ENCODE measurements at places on chromosomes 6 and 20. TPM values are rescaled to one million over a fixed set of nuclear protein-coding genes. Genes with fewer than 3 reads are reported as not detected.
A peak's percentile ranks its signal among the peaks of the same experiment; 100 is the strongest.

COL9A1 gene
- total RNA-seq, result 0.33 TPM

- DNase-seq, result no peak
Measured at GRCh38 chr6:144519426-144519825, 234.3 kb downstream of the UTRN start.

TMEM74B gene
- total RNA-seq, result 0.83 TPM

- no peak for DNase-seq
Measured at GRCh38 chr6:12436683-12437082, 146.5 kb downstream of the EDN1 start.

DNA sequence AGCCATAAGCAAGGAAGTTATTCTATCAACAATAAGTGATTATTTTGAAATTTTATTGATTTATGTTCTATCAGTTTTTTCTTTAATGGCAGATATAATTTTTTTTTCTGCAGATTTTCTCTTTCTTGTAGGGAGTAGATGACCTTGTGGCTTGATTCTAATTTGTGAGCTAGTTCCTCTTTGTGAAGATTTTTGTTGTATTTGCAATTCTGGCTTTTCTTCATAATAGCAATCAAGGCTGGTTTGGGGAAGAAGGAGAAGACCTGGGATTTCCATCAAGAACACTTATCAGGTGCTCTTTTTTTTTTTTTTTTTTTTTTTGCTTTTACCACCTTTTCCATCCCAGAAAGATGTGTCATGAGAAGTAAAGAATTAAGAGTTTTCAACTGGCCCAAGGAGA is 324.2 kb upstream of the MAN1A1 start:
- no peak for DNase-seq

- DNase-seq, result no peak
Measured at GRCh38 chr20:46582648-46583047, 32.2 kb upstream of the OCSTAMP start.

GRCh38 chr20:47127546-47127945 is 229.0 kb downstream of the ZMYND8 start:
- DNase-seq, result no peak

DNA sequence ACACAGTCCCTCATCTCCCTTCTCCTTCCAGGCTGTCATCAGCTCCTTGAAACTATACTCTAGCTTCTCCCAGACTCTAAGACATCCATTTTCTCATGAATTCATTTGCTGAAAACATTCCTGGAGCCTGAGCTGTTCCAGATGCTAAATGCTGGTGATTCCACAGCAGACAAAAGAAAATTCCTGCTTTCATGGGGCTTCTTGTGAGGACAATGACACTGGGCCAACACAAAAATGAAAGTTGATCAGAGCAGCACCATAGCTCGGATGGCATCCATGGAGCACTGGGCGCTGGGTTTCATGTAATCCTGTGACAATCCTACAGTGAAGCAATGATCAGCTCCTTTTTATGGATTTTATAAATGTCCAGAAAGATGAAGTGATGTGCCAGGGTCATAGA is 47.4 kb upstream of the STX16 start:
- no peak for DNase-seq

DNA sequence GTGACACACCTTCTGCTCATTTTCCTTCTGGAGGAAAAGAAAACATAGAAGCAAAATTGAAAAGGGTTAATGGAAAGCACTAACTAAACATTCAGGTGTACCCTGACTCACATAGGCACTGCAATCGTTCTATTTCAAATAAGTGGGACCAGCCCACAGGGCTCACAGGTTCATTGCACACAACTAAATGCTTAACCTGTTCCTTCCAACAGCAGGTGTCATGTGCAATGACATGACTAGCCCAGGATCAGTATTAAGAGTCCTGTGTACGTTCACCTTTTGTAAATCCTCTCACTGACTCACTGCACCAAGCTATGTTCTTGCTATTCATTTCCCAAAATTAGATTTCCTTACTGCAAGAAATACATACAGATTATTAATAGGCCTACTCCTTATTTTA is 151.3 kb downstream of the GMPR start:
- no peak for DNase-seq

- no peak for DNase-seq
Measured at GRCh38 chr6:25025248-25025918, 89.6 kb upstream of the RIPOR2 start.

BTNL2 gene
- total RNA-seq, result not detected

DNA sequence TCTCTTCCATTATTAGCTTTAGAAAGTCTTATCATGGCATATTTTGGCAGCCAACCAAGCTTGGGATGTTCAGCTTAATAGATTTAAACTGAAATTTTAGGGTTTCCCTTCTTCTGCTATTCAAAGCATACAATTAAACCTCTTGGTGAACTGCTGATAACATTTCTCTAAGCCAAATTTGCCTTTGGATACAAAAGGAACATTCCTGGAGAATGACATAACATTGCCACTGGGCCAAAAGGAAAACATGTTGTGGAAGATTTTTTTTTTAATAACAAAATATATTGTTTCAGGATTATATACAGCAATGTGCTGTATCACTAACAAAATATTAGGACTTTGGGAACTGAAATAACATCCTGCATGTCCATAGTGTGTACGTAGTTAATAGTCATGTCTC is 215.1 kb upstream of the TBX18 start:
- no peak for DNase-seq

GRCh38 chr20:53839423-53840176 is 230.8 kb downstream of the BCAS1 start:
- no peak for DNase-seq

DNA sequence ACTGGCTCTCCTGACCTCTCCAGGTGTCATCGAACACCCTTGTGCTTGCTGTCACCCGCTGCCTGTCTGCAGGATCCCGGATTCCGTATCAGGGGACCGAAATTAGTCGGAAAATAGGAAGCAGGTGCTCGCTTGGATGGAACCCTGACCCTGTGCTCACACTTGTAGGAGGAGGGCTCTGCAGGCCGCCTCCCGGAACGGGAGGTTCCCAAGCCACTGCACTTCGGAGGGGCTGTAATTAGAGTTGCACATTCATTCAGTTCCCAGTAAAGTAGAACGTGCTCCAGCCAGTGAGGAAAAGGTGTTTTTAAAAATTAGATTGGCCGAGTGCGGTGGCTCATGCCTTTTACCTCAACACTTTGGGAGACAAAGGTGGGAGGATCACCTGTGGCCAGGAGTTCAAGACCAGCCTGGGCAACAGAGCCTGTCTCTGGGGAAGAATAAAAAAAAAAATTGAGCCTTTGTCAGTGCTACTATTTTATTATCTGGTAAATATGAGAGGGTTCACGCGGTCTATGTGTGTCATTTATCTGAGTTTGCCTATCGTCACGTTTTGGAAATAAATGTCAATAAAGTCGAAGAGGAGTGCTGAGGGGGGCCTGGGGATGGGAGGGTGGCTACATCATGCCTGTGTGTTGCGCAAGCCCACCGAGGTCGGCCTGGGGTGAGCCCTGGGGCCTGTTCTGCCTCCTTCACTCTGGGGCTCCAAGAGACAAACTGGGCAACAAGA is 1.5 kb upstream of the GMEB2 start:
- DNase-seq, result peak; percentile 73

- no peak for DNase-seq
Measured at GRCh38 chr6:38498805-38499445, 140.8 kb downstream of the BTBD9 start.

BCKDHB gene
- 23.3 TPM for total RNA-seq

DNA sequence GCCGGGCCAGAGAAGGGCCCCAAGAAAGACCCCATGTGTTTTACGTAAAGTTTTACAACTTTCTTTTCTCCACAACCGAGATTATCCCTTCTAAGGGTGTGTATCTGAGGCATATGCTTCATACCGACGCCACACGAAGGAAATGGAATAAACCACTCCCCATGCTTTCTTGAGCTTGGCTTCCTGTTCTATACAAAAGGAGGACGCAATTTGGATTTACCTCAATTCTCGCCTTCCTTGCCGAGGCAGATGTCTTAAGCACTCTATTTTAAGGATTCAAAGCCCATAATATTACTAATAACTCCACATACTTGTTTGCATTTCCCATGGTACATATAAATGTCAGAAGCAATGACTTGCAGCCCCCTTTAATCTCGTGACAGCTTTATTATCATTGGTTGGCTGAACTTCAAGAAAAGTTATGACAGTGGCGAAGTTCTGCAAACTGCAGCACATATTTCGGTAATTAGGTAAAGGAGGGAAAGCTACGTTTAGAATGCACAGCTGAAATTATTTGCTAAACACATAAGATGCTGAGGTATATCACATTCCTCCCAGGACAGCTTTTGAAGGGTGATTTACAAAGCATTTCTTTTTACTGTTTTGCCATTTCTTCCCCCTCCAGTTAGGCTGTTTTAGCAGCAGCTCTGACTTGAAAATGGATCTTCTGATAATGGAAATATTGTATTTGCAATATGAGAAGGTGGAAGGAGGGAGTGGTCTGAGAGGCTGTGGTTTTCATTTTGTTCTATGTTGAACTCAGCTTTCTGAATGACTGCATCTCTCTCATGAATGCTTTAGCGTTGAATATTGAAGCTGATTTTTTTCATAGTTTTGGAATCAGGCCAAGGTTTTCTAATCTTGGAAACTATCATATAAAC is 330.5 kb downstream of the EPHA7 start:
- DNase-seq, result no peak

RHAG gene
- 1.3 TPM for total RNA-seq

DNA sequence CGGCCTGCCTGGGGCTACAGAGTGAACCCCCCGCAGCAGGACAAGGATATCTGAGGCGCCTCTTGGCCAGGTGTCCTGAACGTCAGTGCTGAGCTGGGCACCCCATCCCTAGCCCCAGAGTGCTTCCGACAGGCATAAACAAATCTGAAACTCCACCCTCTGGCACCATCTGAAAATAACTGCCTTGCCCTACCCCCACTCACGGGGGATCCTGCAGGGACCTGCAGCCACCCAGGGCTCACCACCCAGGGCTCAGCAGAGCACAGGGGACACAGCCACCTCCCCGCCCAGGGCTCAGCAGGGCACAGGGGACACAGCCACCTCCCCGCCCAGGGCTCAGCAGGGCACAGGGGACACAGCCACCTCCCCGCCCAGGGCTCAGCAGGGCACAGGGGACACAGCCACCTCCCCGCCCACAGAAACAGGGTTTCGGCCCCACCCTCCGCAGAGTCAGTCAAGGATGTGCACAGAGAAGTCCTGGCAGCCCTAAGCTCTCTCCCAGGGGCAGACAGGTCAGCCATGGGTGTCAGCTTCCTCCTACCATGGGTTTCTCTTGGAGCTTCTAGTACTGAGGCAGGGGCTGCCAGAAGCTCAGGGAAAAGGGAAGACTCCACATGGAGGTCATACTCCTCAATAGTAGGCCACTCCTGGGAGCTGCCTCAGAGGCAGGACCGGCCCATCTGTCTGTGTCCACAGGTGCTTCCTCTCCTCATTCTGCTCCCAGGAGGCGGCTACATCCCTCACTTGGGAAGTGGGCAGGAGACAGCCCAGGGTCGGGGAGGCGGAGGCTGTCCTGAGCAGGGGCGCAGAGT is 4.6 kb downstream of the UCKL1 start:
- DNase-seq, result no peak

DNA sequence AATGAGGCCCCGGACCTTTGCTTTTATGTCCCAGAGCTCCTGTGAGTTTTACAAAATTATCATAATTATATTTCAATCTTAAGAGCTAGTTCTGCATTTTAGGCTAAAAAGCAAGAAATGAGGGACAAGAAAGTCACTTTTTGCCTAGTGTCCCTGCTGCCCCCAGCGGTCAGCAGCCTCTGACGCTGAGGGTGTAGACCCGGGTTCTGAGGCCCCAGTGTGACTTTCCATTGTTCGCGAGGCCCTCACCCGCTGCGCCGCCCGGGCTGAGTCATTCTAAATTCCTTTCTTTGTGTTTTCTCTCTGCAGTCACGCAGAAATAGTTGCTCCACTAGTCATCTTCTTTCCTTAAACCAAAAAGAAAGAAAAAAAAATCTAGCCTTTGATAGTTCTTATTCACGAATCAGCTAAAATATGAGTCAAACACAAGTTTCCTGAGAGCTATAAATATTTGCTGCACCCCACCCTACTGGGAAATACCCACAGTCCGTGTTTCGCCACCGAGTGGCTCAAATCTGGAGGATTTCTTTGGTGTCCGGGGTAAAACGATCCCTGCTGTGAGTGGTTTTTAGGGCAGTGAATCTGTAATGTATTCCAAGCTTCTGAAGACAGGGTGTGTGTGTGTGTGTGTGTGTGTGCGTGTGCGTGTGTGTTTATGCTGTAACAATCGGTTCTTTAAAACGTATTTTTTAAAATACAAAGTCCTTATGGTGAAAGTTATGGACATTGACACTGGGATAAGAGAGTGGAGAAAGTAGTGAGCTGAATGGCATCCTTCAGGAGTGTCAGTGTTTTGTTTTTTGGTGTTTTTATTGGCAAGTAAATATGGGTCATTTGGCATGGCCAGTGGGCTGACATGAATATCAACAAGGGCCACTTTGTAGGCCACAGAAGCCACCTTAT is 59.7 kb upstream of the EEF1A1 start:
- peak; percentile 92 for DNase-seq

GRCh38 chr6:163571730-163572129 is 157.2 kb downstream of the QKI start:
- DNase-seq, result no peak

NEDD9 gene
- 56.2 TPM for total RNA-seq

GRCh38 chr6:87660226-87660911 is 41.7 kb downstream of the AKIRIN2 start:
- no peak for DNase-seq

- no peak for DNase-seq
Measured at GRCh38 chr6:2531426-2532215, 219.1 kb downstream of the MYLK4 start.

DNA sequence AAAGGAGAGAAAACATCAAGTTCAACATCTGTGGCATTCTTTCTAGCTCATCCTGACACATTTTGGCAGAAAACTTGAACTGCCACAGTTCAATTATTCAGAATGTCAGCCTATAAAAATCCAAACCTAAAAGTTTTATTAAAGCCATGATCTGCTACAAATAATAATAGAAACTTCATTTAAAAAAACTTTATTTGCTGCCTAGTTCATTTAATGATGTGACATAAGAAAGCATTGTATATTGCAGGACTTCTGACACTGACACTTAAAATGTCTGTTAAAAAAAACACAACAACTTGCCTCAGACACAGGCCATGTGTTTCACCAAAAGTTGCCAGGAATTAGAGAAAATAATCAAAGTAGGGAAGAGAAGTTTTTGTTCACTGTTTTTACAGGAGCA is 88.3 kb upstream of the HTR1E start:
- no peak for DNase-seq

DNA sequence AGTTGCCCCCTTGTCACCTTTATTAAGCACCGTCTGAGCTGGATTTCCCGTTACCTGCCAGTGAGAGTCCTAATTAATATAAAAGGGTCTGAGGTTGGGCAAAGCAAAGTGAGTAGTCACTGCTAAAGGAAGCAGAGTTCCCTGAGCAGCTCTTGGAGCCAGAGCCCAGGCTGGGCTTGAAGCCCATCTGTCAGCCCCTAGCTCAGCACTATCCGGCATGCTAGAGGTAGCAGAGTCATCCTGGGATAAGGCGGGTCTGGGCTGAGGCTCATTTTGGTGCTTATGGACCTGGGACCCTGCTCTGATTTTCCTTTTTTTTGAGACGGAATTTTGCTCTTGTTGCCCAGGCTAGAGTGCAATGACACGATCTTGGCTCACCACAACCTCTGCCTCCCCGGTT is 46.2 kb downstream of the ADNP start:
- DNase-seq, result no peak

GRCh38 chr6:128882991-128883611 is at the start of gene LAMA2:
LAMA2 (plus strand) TSS chr6:128883138; CDS start chr6:128883246, 108 bp downstream.
- DNase-seq, result peak; percentile 89

GRCh38 chr6:52834481-52834880 is 6.1 kb downstream of the GSTA5 start:
- no peak for DNase-seq

Measured in right atrium auricular region (tissue), 2 donors.